ENCODE measurements at places on chromosomes 2 and 18.

DNA sequence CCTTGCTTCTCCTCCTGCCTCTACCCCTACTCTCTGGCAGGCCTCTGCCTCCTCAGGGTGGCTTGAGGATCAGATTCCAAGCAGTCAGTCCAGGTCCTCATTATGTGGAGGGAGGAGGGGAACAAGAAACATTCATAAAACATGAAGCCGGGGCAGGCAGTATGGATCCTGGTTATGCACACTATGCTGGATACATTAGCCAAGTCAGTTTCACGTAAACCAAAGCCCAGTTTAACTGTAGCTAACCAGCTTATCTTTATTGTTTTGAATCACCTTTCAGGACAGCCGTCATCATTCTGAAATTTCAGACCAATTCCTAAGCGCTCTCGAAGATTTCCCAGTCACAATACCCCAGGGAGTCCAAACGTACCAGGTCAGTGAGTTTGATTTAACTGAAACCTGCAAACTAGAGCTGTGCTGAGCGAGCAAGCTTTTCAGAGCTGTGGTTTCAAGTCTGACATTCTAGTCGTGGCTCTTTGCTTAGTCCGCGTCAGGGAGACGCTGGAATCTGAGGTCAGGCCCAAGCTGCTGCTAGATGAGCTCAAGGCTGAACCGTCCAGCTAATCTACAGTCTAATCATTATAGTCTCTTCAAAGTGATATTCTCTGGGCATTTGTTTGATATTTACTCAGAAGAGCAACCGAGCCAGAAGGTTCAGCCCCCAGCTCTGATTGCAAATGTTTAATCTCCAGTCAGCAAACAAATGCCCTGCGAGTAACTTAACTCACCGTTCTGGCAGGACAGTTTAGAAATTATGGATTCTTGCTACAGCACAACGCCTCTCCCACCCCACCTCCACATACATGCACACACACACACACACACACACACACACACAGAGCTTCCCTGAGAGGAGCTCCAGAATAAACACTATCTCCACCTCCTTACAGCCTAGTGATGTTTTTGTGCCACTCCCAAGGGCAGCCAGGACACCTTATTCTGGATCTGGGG lies 63.8 kb upstream of the BZW1 start:
- DNase-seq: no peak

GRCh38 chr2:231347081-231347480 lies 48.4 kb upstream of the B3GNT7 start:
- DNase-seq: no peak

- DNase-seq: no peak
Measured at GRCh38 chr2:9778012-9778411, 65.3 kb upstream of the TAF1B start.

DNA sequence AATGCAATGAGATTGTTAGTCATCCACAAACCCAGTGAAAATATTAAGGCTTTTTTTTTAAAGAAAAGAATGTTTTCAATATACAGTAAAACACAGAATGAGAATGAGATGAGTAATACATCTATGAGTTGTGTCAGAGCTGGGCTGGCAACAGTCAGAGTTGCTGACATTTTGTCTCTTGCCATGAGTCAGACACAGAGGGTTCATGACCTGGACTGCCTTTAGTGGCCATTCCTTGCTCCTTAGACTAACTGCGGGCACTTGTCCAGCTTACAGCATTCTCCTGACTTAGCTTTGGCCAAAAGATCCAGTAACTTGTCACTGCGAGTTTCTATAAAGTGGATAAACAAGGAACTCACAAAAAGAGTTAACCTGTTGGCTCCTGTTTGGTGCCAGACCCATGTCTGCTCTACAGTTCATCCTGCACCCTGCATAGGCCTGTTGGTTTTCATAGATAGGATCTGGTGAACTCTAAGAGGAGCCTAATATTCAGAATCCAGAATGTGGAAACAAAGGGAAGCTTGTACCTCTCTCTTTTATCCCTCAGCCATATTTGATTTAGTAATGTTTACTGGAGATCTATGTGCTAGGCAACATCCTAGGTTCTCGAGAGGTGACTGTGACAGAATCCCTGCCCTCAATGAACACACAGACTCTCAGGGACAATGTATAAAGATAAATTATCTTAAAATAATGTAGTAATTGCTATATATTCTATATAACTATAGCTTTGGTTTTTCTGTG lies 391.5 kb upstream of the VWC2L start:
- DNase-seq: no peak

DNA sequence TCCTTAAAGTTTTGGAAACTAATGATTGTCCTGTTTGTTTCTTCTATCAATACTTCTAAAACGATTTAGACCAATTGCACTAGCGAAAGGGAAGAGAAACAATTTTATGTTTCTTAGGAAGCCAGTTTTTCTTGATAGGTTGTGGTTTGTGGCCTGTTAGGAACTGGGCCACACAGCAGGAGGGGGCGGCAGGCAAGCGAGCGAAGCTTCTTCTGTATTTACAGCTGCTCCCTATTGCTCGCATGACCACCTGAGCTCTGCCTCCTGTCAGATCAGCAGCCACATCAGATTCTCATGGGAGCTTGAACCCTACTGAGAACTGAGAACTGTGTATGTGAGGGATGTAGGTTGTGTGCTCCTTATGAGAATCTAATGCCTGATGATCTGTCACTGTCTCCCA lies 201.5 kb upstream of the PXDN start:
- no peak for DNase-seq

- no peak for DNase-seq
Measured at GRCh38 chr2:2739231-2739795, 408.2 kb upstream of the MYT1L start.

- no peak for DNase-seq
Measured at GRCh38 chr2:223590964-223591363, 11.2 kb downstream of the SCG2 start.

DNA sequence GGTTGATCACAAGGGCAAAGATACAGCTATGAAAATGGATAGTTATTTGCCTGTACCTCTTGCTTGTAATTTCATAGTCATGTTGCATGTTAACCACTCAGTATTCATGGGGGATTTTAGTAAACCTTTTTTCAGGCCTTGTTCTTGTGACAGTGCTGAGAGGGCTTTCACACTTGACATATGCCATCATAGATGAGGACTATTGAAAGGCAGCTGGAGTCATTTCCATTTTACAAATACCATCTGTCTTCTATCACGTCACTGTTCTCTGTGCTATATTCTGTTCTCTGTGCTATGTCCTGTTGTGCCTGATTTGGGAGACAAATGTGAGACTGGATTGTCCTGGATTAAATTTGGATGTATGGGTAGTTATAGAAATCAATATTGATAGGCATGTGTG lies 131.7 kb downstream of the LYPD6B start:
- DNase-seq: no peak

- no peak for DNase-seq
Measured at GRCh38 chr2:217918308-217919024, 84.3 kb downstream of the TNS1 start.

Measured in thymus (tissue), 14 donors.